ENCODE measurements at places on chromosomes 3 and 15.
A peak's percentile ranks its signal among the peaks of the same experiment; 100 is the strongest.

GRCh38 chr15:89194608-89195007 is 26.8 kb downstream of the RLBP1 start:
- no peak for DNase-seq

DNA sequence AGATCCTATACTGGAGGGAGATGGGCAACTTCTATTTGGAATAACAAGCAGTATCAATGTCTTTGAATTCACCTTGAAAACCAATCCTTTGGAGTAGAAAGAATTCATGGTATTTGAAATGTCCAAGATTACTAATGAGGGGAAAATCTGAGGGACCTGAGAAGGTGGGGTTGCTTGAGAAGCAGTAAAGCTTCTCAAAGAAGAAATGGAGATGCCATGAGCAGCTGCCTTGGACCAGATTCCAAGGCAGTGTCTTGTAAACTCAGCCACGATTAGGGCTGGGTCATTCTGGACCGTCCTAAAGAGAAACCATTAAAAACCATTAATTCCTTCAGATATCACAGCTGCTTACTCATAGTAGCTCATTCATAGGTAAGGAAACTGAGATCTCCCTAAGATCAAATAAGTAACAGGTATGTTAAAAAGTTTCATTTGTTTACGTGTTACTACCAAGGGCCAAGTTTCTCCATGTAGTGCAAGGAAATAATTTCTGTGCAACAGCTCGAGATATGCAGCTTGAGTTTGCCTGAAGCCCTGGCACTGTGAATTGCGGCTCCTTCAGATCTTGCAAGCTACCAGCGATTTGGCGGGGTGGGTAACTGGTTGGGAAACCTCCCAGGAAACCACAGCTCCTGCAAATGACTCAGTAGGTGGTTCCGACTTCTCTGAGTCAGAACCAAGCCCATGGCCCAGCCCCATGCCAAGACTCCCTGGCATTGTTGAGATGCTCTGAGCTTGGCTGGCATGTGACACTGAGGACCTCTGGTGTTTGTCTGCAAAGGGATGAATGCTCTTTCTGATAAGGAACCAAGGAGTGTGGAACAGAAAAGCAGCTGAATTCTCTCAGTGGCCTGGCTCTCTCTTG is 296.8 kb downstream of the RORA start:
- DNase-seq, result no peak

GRCh38 chr3:161126495-161126894 is 21.3 kb upstream of the B3GALNT1 start:
- DNase-seq, result no peak

- DNase-seq, result peak; percentile 29
These were observed 29.7 kb downstream of the BUB1B start for GRCh38 chr15:40190591-40190990.

DNA sequence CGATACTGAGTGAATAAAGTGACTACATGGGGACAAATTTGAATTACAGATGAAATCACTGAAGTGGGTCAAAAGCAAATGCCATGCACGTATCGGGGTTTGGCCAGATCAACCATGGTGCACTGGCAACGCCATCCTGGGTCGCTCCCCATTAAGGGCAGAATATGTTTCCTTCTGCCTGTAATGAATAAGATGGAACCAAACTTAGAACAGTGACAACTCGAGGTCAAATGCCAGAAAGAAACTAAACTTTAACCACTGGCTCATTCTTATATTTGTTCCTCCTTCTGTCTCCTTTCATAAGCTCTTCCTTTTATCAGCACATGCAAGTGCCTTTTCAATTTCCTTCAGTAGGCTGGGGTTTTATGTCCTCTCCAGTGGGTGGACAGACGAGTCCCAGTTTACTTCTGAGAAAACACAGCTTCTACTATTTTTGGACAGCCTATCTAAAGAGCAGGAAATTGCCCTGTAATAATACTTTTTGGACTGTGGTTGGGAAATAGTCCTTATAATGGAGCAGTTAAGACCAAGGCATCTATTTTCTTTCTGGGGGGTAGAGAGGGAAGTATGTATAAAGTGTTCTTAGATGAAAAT is 61.4 kb downstream of the WHAMM start:
- no peak for DNase-seq

DNA sequence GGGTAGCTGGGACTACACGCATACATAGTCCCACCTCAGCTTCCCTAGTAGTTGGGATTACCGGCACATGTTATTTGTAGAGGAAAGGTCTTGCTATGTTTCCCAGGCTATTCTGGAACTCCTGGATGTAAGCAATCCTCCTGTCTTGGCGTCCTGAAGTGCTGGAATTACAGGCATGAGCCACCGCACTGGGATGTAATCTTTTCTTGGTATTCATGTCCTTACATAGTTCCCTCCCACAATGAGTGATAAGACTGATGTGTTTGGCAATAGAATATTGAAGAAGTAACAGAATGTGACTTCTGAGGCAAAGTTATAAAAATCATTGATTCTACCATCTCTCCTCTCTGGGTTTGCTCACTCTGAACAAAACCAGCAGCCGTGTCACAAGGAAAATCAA is 22.7 kb upstream of the ALCAM start:
- no peak for DNase-seq

DNA sequence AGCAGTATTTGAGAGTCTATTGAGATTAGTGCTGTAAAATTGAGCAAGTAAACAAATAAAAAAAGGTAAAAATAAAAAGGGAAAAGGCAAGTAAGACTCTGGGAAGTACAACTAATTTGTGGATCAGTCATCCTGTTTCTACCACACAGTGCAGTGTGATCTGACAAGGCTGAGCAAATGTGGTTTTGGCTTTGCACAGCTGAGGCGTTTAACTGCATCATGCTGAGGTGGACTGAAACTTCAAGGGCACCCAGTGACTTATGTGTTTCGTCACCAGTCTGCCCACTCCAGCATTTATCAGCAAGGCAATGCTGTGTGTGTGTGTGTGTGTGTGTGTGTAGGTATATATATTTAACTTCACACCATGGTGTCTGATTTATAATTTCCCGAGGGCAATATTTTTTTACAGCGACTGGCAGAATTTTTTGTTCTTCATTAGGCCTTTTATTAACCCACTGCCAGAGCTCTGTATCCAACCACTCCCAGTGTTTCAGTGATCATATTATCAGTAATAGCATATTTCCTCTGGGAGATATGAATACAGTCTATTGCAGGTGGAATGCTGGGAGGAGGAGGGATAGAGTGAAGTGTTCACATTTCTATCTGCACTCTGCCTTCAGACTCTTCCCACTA is 131.5 kb upstream of the SATB1 start:
- no peak for DNase-seq

DNA sequence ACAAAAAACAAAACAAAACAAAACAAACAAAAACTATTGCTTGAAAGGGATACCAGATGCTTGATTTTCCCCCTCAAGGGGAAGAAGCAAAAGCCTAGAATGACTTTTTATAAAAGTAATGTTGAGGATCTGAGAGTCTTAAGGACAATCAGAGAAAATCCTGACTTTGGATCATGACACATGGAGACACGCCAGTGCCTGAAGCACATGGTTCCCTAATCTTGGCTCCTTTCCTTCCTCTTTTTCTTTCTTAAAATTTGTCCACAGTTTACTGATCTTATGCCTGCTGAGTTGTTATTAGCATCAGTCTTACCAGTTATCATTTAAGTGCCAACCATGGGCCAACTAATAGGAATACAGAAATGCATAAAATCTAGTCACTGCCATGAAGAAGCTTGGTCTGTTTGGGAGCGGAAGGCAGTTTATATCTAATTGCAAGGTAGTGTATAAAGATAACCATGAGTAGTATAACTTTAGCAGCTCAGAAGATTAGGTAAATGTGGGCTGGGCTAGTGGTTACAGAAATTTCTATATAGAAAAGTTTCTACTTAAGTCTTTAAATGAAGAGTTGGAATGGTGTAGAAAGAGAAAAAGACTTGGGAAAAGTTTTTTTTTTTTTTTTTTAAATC is 6.9 kb downstream of the GLCE start:
- no peak for DNase-seq

GRCh38 chr3:123934250-123934649 is 26.8 kb downstream of the CCDC14 start:
- DNase-seq, result no peak

GRCh38 chr3:135068011-135068410 is 273.0 kb downstream of the EPHB1 start:
- no peak for DNase-seq

DNA sequence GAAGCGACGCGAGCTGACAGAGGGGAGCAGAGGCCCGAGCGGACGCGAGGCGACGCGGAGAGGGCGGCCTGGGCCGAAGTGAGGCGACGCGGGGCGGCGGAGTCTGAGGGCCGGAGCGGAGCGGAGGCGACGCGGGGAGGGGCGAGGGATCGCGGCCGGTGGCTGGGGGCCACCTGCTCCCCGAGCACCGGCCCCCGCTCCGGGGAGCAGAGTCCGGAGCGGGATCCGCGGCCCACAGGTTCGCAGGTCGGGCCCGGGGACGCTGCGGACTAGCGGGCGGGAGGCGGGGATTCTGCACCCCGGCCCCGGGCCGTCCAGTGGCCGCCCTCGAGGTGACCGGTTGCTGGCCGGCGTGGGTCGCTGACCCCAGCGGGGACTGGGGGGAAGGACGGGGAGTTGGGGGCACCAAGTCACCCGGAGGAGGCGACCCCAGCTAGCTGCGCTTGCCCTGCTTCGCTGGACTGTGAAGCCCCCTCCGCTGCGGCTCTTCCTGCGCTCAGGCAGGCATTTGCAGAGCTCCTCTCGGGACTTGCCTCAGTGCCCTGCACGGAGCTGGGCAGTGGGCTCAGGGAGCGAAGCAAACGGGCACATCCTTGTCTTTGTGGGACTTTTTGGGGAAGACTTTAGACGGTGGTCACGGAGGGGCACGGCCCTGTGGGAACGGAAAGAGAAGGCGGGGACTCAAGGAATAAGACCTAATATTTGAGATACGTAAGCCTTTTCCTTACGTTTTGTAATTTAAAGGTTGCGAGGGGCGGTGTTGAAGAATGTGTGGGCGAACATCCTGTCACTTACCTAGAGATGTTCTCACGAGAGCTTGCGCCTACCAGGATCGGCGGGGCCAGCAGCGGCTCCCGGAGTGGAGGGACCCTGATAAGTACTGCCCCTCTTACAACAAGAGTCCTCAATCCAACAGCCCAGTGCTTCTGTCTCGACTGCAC is 566 bp downstream of the HMCES start:
- DNase-seq, result peak; percentile 18

- no peak for DNase-seq
These were observed 429.3 kb upstream of the THBS1 start for GRCh38 chr15:39151545-39151944.

- no peak for DNase-seq
These were observed 46.0 kb downstream of the PPCDC start for GRCh38 chr15:75069301-75069925.

- no peak for DNase-seq
These were observed 247.3 kb upstream of the NSMCE3 start for GRCh38 chr15:29516929-29517328.

DNA sequence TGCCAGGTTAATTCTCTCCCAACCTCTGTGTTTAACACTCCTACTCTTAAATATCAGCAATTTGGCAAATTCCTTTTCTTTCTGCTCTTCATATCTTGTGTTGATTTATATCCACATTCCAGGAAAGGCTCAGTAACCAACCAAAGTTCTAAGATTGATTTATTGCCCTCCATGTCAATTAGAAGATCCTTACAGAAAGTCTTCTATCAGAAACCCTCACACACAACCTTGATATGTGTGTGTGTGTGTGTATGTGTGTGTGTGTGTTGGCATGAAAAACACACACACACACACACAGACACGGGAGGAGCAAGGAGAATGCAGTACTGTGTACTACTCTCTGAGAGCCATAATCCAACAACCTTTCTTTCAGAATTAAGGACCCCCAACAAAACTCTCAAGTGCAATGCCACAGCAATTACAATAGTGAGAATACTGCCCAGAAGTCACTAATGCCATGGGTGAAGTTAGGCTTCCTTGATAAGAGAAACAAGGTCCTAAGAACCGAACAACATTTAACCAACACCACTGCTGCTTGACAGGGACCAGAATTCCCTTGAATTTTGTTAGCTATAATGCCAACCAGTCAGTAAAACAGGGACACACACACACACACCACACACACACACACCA is 1.1 kb downstream of the LSAMP start:
- no peak for DNase-seq

DNA sequence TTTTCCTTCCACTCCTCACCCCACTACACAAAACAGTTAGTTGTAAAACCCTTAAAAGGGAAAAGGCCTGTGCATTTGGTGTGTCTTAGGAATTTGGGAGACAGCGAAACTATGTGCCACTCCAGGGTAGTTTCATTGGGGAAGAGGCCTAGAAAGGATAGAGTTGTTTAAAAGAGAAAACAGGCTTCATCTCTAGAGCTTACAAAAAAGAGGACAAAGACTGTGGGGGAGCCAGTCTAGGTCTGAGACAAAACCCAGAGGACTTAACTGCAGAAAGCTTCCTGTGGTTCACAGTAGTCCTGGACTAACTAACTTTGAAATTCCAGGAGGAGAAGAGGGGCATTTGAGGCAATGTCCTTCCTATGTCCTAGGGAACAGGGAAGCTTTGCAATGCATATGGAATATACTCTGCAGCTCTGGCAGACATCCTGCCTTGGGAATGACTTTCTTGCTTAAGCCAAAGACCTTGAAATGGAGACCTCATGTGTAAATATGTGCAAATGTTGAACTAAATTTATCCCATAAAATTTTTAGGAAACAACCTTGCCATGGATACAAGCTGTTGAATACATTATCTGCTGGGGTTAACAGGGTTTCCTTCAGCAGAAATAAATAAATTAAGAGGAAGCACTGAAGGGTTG is 159.4 kb downstream of the LSAMP start:
- no peak for DNase-seq

GRCh38 chr3:126613479-126614188 is 41.3 kb downstream of the TXNRD3 start:
- DNase-seq, result no peak

DNA sequence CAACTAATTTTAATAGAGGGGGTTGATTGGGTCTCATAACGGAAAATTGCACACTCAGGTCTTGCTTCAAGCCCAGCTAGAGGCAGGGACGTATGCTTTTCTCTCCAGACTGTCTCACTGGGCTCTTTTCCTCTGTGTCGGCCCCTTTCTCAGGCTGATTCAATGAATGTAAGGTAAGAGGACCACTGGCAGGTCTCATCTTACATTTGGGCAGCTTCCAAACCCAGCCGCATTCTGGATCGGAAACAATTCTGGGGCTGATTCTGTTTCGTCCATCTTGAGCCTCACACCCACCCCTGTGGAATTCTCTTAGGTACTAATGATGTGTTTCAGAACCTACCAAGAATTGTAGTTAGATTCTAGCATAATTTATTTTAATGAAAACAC is 40.7 kb downstream of the TMEM212 start:
- DNase-seq, result no peak
